ENCODE measurements at places on chromosomes 4 and X. TPM values are rescaled to one million over a fixed set of nuclear protein-coding genes. Genes with fewer than 3 reads are reported as not detected.

Gene RS1
- not detected for total RNA-seq

Gene SMIM10L2A
- 0.14 TPM for total RNA-seq

Gene HTN3
- not detected for total RNA-seq

Gene LDB2
- total RNA-seq, result not detected

Gene LGI2
- total RNA-seq, result 0.11 TPM

Gene HERC5
- total RNA-seq, result 4.5 TPM

Gene TCEAL7
- total RNA-seq, result not detected

Gene MAGEC1
- total RNA-seq, result not detected

Gene DUX4
- total RNA-seq, result not detected

Gene GAGE2A
- not detected for total RNA-seq

Gene ZNF185
- 7.2 TPM for total RNA-seq

Gene SRD5A3
- 11.3 TPM for total RNA-seq

Gene ATP2B3
- total RNA-seq, result 0.05 TPM

Gene FAM184B
- 0.05 TPM for total RNA-seq

Gene ASB5
- total RNA-seq, result 0.02 TPM

All from A549 treated with CORT108297 at 1 μM for 4 hours (cell line).